ENCODE measurements at places on chromosomes 2 and 18. TPM values are rescaled to one million over a fixed set of nuclear protein-coding genes. Genes with fewer than 3 reads are reported as not detected.

GRCh38 chr18:32909798-32910561 is 137.2 kb upstream of the KLHL14 start:
- peaks cover under 1% of the 10 kb centered on the region for H3K4me1 ChIP-seq
- DNase-seq = no peak
- peaks cover 1% of the 10 kb centered on the region for H3K36me3 ChIP-seq
- peaks cover 17% of the 10 kb centered on the region for H3K27me3 ChIP-seq
- H3K4me3 ChIP-seq = no peak overlapping the region
- H3K27ac ChIP-seq = no peak overlapping the region

GRCh38 chr2:188316342-188316741 is 24.7 kb downstream of the GULP1 start:
- no peak overlapping the region for H3K4me3 ChIP-seq
- no peaks in the 10 kb centered on the region for H3K27me3 ChIP-seq
- DNase-seq = no peak
- peaks cover 13% of the 10 kb centered on the region for H3K36me3 ChIP-seq

DNA sequence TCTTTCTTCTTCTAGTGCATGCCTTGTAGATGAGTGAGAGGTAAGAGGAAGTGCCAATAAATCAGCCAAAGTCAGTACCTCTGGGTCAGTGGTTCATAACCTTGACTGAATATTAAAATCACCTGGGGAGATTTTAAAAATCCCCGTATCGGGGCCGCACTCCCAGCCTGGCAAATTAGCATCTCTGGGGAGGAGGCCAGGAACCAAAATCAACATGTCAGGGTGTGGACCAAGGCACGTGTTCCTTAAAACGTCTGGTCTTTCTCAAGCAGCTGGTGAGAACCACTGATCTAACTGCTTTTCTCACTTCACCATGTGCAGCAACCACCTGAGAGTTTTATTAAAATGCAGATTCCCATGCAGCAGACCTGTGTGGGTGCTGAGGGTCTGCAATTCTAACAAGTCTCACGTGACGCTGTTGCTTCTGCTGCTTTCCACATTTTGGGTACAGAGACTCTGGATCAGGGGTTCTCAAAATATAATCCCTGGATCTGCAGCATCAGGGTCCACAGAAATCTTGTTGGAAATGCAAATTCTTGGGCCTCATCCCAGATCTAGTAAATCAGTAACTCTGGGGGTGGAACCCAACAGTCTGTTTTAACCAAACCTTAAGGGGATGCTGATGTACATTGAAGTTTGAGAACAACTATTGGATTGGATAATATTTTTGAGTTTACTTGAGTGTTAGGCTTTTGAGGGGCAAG is 49.5 kb downstream of the CHST9 start:
- H3K27ac ChIP-seq = no peak overlapping the region
- H3K4me3 ChIP-seq = no peak overlapping the region
- DNase-seq = no peak
- H3K36me3 ChIP-seq = peaks cover 15% of the 10 kb centered on the region
- no peaks in the 10 kb centered on the region for H3K27me3 ChIP-seq

DNA sequence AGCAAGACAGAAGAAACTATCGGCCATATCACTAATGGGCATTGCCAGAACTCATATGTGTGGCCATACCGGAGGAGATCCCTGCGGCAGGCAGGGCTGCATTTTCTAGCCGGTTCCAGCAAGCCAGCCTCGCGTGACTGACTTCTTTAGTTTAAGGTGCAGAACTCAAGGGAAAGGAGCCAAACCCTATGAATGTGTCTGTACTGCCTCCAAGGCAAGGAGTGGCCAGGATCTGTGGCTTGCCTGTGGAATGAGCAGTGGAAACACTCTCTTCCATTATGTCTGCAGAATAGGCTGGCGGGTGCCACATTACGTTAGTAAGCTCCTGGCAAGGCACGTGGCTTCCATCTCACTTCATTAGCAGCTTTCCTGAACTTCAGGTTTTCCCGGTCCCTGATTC is 137.6 kb downstream of the ATL2 start:
- no peak overlapping the region for H3K4me3 ChIP-seq
- no peak overlapping the region for H3K27ac ChIP-seq
- H3K4me1 ChIP-seq = no peaks in the 10 kb centered on the region
- H3K36me3 ChIP-seq = no peaks in the 10 kb centered on the region
- no peak for DNase-seq
- H3K27me3 ChIP-seq = no peaks in the 10 kb centered on the region

- H3K27me3 ChIP-seq = no peaks in the 10 kb centered on the region
- no peak overlapping the region for H3K4me3 ChIP-seq
- DNase-seq = no peak
- peak overlapping the region; percentile 80 for H3K27ac ChIP-seq
- peaks cover 35% of the 10 kb centered on the region for H3K4me1 ChIP-seq
- no peaks in the 10 kb centered on the region for H3K36me3 ChIP-seq
Measured at GRCh38 chr2:37797081-37797480, 125.6 kb upstream of the CDC42EP3 start.

GRCh38 chr2:240898731-240899467 is 2.9 kb upstream of the MAB21L4 start:
- no peak for DNase-seq
- peak overlapping the region; percentile 39 for H3K27ac ChIP-seq
- H3K27me3 ChIP-seq = peaks cover 5% of the 10 kb centered on the region
- H3K4me3 ChIP-seq = no peak overlapping the region
- H3K4me1 ChIP-seq = peaks cover 9% of the 10 kb centered on the region

TRIP12 gene
- total RNA-seq = 228 TPM

PLA2R1 gene
- 1.7 TPM for total RNA-seq

HOXD12 gene
- not detected for total RNA-seq

Data from progenitor cell of endocrine pancreas (in vitro differentiated cells).